ENCODE measurements at places on chromosomes 2 and 18.

DNA sequence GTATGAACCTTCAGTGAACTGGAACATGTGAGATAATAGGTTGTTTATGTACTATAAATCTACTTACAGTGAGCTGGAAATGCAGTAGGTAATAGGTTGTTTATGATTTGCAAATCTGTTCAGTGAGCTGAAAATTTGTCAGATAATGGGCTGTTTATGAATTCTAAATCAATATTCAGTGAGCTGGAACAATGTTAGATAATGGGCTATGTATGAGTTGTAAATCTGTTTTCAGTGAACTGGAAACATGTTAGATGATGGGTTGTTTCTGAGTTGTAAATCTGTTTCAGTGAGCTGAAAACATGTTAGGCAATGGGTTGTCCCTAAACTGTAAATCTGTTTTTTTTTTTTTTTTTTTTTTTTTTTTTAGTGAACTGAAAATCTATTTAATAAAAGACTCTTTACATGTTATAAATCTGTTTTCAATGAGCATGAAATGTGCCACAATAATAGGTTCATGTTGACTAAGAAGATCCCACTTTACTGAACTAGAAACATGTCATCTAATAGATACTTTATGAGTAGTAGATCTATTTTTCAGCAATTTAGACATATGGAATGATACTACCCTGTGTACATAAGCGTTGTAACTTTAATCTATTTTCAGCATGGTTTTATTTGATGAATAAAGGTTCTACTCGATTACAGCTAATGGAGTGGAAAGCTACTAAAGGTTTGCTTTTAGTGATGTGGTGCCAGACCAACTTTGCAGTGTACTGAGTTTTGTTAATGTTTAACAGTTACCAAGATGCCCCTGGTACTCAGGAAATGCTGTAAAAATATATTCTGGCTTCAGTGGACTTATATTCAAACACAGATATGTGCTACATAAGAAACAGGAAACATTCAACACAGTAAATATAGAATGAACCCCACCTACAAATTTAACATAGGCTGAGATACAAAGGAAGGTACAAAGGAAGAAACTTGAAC lies 1471.8 kb downstream of the LRP1B start:
- DNase-seq: no peak

- no peak for DNase-seq
Observed at GRCh38 chr2:136909777-136910176, 144.4 kb downstream of the THSD7B start.

DNA sequence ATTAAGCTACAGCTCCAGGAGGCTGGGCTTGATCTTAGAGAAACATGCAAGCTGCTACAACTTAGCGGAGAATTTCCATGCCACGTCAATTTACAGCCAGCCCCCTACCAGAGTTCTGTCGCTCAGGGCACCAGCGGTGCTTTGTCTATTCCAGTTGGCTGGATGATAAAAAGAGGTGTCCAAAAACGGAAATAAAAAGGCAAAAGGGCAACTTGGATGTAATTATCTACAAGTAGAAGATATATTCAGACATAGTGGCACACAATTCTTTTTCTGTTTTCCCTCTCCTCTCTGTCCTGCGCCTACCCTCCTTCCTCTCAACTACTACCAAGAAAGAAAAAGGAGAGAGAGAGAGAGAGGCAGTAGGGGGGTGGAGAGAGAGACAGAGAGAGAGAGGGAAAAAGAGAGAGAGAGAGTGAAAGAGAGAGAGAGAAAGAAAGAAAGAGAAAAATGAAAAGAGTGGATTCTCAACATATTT lies 363 bp upstream of the RFTN2 start:
- DNase-seq: peak; percentile 14

DNA sequence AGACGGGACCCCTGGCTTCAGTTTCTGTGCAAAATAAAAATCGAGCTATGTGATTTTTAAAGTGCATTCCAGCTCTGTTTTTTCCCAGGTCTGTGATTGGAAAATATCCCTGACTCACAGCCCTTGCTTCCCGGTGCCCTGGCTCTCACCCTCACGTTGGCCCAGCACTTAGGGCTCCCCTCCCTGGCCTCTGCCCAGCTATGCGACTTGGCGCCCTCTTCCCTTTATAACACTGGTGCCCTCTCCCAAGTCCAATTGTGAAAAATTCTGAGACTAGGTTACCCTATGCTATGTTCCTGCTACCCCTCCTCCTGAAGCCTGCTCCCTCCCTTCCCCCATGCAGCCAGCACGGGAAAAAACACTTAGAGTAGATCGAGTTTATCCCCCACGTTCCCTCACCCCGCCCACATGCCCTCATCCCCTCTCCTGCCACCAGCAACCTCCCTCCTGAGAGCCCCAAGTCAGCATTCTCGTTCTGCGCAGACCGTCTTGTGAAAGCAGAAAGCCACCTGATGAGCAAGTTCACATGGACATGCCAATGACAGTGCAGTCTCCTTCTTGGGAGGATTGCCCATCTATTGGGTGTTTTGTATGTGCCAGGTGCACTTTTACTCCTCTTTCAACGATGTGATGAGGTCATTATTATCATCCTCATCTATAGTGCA lies 228.8 kb downstream of the VAPA start:
- no peak for DNase-seq

GRCh38 chr2:216183462-216183861 lies 74.3 kb downstream of the XRCC5 start:
- no peak for DNase-seq

DNA sequence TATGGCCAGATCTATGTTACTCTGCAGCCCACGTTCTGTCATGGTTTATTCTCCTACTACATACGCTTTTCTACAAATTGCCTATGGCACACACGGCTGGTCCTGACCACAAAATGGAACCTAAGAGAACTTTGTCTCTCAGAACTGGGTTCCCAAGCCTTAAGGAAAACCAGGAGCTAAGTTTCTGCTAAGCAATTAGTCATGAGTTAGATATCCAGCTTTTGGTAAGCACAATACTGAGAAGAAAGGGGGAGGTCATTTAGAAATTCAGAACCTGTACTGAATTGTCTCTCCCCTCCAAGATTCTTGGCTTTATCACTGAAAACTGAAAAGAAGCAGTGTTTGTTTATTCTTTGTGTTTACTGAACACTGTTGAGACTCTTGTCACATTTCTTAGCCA lies 283.5 kb upstream of the TANK start:
- DNase-seq: no peak
